Cerebellum (tissue), 4 donors: ENCODE measurements at places on chromosomes 12 and 14.

DNA sequence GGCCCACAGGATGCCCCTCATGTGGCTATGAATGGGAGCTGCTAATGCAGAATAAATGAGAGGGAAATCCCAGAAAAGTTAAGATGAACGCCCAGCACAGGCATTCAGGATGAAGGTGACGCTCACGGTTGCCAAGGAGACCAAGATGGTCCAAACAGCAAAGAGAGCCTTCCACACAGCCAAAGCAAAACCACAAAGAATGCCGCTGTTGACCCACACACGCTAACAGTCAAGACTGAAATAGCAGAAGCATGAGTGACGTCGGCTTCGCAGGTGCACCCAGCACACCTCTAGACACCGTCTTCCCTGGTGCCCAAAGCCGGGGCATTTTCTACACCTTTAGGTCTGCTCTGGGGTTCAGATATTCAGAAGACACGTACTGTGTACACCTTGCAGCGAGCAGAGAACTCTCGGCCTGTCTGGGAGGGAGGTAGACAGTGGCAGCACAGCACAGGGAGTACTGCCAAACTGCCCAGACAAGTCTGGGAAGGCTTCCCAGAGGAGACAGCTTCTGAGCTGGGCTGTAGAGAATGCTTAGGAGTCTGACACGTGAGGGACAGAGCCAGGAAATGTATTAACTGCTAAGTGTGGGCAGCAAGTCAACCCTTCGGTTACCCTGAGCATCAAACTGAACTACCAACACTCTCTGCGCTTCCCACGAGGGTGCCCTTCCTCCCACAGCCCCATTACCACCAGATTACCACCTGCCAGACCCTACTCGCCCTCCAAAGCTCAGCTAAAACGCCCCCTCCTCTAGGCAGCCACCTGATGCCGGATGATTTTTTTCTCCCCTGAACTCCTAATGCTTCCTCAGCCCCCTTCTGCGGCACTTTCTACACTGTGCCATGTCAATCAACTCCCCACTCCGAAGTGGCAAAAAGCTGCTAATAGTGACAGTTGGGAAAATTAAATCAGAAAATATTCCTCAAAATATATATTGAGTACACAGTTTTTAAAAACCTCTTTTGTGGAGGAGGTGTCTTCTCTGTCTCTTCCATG lies 50.1 kb downstream of the CCDC88C start:
- DNase-seq: no peak

DNA sequence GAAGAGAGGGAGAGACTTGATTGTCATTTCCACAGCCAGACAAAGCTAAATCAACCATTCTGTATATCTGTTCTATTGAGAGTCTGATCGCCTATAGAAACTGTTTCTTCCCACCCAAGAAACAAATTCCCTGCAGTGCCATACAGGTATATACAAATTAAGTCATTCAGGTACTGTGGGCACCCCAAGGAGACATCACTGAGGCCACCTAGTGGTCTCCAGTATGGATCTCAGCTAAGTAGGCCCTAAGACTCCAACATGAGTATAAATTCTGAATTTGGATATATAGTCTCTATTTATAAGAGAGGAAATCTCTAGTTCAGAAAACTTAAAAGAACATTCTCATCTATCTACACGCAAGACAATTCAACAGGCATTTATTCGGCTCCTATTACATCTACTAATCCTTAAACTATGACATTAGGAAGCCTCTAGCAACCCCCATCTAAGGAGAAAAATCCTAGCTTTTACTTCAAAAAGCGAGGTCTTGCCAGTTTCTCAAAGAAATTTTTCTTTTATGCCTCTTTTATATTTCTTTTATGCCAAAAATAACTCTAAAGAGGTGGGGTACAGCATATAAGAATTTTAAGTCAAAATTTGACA lies 62.6 kb downstream of the DCAF5 start:
- DNase-seq: no peak

GRCh38 chr14:45651890-45652289 lies 398.9 kb upstream of the MIS18BP1 start:
- no peak for DNase-seq

DNA sequence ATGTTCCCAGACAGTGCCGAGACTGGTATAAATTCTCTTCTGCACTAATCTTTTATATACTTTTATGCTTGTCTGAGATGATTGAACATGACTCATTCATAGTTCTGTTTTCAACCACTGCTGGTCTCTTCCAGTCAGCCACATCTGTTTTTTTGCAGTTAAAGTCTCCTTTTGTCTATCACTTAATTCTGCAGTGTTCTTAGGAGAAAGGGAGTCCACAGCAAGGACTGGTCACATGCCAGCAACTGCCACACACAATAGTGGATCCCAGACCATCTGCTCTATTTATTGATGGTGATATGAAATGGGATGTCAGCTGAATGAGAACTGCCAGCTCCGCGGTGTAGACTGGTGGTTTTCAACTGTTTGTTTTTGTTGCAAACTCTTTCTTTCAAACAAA lies 379.8 kb downstream of the MED13L start:
- no peak for DNase-seq

DNA sequence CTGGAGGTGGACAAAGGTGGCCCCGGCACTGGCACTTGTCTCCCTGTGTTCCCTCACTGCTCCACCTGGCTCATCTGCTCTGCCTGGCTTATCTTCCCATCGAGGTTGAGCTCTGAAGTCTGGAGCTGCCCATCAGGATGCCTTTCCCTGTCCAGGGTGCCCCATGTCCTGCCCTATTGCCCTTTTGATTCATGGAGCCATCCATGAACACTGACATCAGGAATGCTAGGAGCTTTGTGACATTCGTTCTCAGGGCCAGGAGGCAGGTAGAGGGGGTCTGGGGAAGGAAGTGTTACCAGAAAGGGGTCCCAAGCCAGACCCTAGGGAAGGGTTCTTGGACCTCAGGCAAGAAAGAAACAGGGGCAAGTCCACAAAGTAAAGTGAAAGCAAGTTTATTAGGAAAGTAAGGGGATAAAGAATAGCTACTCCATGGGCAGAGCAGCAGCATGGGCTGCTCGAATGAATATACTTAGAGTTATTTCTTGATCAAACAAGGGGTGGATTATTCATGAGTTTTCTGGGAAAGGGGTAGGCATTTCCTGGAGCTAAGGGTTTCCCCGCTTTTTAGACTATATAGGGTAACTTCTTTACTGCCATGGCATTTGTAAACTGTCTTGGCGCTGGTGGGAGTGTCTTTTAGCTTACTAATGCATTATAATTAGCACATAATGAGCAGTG lies 51.6 kb downstream of the RIN3 start:
- DNase-seq: no peak

DNA sequence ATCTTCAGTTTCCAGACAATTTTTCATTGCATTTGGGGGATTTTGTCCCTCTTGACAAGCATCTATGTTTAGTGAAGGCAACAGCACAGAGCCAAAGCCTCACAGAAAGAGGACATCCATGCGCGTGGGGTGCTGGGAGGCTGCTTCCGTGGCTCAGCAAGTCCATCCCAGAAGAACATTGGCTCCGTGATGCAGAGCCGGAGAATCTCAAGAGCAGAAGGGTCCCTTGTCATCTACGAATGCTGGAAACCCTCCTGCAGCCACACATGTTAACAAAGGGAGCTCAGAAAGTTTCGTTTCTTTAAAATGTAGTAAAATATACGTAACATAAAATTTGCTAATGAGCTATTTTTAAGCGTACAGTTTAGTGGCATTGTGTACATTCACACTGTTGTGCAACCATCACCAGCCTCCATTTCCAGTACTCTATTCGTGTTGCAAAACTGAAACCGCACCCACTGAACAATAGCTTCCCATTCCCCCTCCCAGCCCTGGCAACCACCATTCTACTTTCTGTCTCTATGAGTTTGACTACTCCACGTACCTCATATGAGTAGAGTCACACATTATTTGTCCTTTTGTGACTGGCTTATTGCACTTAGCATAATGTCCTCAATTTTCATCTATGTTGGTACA lies 185.9 kb downstream of the TTC7B start:
- no peak for DNase-seq

DNA sequence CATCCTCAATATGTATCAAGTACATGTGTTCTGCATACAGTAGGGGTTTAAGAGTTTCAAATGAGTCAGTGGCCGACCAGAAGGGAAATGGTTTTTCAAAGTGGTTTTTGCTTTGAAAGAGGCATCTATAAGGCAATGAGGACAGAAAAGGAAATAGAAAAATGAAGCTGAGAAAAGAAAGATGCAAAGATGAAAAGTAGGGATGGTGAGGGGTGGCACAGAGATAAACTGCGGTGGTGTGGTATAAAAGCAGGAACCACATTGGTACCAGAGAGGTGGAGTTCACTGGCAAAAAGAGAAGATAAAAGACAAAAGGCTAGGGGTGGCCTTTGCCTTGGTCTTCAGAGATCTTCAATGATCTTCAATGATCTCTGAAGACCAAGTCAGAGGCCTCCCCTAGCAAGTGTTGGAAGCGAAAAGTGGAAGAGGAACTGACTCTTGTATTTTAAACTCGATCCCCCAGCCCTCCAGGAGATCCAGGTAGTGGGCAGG lies 144.0 kb upstream of the KRR1 start:
- DNase-seq: no peak
